ENCODE measurements at places on chromosomes 3 and 15.

GRCh38 chr3:100170486-100170885 lies 56.2 kb upstream of the FILIP1L start:
- DNase-seq, result no peak

DNA sequence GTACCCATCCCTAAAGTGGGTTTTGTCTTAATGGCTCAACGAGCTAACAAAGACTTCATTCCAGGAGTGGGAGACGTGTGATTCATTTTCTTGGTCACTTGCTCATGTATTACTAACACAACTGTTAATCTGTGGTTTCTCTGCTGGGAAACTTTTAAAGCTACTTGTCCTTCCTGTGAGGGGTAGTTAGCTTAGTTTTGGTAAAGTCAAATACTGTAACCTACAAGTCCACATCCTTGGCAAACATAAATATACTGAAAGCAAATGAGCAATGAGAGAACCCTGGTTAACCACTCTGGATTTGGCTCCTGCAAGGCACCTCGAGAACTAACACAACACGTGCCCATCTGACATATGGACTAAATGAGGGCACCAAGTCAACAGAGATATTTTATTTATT lies 19.9 kb downstream of the NOX5 start:
- DNase-seq, result no peak

DNA sequence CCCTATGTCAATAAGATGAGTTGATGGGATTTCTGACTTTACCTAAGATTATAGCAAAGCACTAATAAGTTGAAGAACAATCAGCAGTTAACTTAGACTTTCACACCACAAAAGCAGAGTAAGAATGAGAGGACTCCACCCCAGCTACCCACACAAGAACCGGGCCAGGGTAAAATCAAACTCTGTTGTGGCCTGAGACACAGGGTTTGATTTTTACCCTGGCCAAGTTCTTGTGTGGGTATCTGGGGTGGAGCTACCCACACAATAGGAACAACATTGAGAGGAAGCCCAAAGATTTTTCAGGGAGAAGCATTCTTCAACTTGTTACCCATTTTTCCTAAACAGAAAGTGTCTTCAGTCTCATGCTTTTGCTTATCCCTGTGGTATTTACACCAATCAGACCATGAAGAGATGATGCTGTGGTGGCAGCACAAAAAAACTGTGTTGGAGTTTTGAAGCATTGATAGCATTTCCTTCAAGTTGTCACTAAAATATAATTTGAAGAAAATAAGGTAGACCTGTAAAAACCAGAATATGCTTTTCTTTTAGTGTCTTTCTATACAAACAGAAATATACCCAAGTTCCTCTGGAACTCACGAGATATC lies 25.6 kb downstream of the CPOX start:
- no peak for DNase-seq

- no peak for DNase-seq
Observed at GRCh38 chr3:169104972-169105371, 558.5 kb downstream of the MECOM start.

GRCh38 chr15:83585601-83586335 lies 68.2 kb upstream of the ADAMTSL3 start:
- DNase-seq, result no peak

DNA sequence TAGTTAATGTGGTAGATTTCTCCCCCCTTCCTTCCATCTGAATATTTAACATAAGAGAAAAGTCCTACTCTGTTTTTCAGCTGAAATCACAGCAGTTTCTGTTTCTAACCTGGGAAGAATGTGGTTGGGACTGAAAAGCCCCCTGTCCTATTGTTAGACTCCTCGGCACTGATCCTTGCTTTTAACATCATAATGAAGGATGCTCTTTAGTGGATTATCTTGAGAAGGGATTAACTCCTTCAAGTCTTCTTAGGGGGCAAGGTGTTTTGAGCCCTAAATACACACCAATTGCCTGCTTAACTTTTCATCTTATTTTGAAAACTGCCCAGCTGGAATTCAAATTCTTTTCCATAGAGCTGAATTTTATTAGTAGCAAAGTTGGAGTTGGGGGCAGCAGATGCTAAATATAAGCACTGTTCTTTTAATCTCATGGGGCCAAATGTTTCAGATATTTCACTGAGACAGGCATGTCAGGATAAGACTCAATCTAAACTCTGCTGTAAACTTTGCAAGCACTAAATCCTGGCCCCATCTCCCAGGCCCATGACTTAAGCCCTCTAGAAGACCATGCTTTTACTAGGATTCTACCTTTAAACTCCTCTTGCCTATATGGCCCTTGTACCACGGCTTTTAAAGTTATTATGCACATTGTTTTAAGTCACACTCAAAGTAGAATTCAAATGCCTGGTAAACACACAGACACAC lies 243.2 kb upstream of the NR2F2 start:
- no peak for DNase-seq

All from NCI-H69 (cell line).